ENCODE measurements at places on chromosomes 3 and 15.

DNA sequence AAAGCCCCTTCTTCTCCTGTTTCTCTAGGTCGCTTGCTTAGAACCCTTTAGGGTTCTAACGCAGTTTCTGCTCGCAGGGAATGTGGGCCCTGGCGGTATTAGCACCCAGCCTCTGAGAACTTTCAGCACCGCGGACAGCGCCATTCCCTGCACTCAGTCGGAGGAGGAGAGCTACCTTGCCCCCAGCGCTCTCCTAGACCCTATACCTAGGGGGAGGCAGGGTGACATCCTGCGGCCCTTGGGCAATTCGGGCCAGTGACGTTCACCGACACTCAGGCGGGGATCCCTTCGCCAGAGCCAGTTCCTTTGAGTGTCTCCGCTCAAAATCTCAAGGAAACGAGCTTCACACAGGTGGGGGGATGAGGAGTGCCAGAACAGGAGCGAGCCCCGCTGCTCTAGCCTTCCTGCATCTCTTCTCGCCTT lies 1.3 kb downstream of the SLC7A14 start:
- DNase-seq: peak; percentile 37

DNA sequence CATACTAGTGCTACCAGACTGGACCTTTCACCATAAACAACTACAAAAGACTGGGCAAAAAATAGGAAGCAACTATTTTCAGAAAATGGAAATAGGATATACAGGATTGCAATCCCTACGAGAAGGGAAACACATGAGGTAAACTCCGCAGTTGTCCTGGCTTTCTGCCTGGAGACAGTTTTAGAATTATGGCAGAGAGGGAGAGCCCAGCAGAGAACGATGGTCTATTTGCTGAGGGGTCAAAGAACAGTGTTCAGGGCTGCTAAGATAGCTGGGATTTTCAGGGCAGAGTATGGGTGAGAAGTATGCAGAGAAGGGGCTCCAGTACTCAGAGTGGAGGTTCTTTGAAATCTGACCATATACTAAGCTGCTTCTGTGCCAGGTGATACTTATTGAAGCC lies 163.4 kb downstream of the CHDH start:
- DNase-seq: no peak

GRCh38 chr3:113769551-113769950 lies 22.7 kb downstream of the ATP6V1A start:
- no peak for DNase-seq

DNA sequence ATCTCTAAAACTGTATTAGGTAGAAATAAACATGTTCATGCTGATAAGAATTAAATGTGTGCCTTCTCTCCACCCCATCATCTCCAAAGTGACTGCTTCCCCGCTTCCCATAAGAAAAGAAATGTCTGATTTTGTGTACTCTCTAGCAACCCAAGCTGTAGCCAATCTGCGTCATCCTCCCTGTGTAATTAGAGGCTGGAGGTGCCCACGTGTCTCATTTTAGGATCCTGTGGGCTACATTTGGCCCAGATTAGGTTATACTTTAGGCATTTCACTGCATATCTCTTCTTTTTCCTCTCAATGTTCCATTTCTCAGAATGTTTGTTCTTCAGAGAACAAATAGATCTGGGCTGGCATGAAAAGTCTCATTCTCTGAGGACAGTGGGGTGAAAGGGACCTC lies 19.3 kb upstream of the ZNF148 start:
- DNase-seq: no peak

DNA sequence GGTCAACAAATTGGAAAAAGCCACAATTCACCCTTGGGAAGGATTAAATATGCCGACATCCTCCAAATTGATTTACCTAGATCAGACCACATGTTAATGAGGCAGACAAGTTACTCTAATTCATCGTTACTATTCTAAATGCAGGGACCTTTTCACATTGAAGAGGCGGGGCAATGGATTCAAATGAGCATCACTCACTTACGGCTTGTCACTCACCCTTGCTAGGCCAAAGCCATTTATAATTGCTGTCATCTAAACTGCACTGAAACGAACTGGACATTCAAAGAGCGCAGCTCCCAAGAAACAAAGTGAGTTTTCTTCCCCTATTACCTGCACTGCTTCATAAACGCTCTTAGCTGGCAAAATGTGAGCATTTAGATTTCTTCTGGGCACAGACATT lies 313.9 kb downstream of the WDR72 start:
- DNase-seq: no peak

DNA sequence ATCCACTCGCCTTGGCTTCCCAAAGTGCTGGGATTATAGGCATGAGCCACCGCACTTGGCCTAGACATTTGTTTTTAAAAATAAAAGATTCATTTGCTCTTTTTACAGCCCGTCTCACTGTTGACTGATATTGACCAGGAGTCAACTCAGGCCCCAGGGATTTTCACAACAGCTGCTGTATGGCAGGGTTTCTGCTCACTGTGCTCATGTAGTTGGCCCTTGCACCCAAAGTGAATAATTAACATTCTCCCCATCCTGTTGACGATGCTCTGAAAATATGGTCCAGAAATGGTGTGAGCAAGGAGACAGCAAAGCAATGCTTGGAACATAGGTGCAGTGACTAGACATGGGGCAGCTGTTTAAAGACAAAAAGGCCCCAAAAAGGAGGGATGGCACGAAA lies 2.9 kb upstream of the CCR5 start:
- no peak for DNase-seq

DNA sequence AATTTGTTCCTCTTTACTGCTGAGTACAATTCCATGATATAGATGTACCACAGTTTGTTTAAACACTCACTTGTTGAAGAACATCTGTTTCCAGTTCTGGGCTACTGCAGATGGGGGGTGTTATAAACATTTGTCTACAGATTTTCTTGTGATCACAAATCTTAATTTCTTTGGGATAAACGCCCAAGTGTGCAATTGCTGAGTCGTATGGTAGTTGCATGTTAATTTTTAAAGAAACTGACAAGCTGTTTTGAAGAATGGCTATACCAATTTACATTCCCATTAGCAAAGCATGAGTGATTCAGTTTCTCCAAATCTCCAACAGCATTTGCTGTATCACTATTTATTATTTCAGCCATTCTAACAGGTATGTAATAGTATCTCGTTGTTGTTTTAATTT lies 242.0 kb upstream of the MRPL3 start:
- no peak for DNase-seq

DNA sequence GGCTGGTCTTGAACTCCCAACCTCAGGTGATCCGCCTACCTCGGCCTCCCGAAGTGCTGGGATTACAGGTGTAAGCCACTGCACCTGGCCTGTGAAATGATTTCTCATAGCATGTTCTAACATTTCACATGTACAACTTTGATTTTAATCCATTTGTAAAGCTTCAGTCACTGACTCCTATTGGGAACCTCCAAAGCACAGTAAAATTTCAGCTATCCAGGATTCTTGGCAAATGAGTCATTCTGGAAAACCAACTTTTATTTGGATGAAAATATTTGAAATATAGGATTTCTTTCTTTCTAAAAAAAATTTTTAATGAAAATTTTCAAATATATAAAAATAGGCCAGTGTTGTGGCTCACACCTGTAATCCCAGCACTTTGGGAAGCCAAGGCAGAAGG lies 2.7 kb upstream of the LMAN1L start:
- no peak for DNase-seq

DNA sequence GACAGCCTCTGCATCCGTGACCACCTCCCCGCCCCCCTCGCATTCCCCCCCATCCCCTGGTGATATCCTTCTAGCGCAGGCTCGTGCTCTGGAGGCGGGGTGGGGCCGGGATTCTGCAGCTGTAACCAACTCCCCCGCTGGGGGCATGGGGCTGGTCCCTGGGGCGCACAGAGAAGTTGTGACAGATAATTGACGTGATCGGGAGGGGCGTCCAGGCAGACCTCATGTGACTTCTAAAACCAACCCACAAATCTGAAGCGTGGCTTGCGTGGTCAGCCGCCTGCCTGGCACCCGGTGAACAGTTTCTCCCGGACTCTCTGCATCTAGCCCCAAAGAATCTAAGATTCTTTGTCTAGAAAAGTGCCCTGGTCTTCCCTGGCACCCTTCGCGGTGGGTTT lies 100.6 kb upstream of the IGF1R start:
- no peak for DNase-seq

DNA sequence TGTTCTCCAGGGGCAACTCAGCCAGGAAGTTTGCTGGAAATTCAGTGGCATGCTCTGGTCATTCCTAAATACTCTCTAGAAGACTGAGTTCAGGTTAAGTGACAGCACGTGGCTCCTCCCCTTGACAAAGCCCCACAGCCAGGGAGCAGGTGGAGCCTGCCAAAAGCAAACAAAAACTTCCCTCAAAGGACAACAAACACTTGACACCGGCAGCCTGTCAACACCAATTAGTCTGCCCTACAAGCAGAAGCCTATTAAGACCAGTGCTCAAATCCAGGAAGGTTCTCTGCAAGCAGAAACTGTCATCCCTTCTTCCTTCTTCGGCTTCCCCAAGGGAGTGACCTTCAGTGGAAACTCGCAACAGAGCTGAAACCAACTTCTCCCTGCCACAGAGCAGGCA lies 5.0 kb downstream of the MEX3B start:
- peak; percentile 92 for DNase-seq

GRCh38 chr3:122055215-122055614 lies at the start of gene CD86:
Gene CD86, plus strand, starts transcription at chr3:122055362. Its CDS starts 128 bp downstream, at chr3:122055490.
- DNase-seq: no peak

- peak; percentile 26 for DNase-seq
Observed at GRCh38 chr15:44712346-44713005, 1.2 kb downstream of the B2M start.

GRCh38 chr3:107204121-107204520 lies 173.1 kb upstream of the CCDC54 start:
- DNase-seq: no peak

DNA sequence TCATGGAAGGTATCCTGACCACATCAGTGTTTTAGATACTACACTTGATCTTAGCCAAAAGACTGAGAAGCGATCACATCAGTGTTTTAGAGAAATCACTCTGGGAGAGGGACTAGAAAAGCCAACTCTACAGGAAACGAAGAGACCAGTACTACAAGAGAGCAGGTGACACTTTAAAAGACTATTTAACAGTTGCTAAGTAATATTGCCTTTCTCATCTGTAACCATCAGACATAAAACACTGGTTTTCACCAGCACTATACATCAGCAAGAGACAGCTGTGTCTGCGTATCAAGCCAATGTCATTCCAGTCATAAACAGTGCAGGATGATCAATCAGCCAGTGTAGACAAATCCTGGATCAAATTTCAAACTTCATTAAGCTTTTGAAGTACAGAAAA lies 66.7 kb downstream of the GLB1 start:
- no peak for DNase-seq

GRCh38 chr3:149619136-149619535 lies 38.7 kb downstream of the WWTR1 start:
- DNase-seq: no peak

GRCh38 chr3:64588380-64588779 lies 99.4 kb downstream of the ADAMTS9 start:
- DNase-seq: no peak

GRCh38 chr3:81871358-81872155 lies 110.1 kb upstream of the GBE1 start:
- no peak for DNase-seq

- DNase-seq: no peak
Observed at GRCh38 chr15:39336926-39337325, 244.0 kb upstream of the THBS1 start.

DNA sequence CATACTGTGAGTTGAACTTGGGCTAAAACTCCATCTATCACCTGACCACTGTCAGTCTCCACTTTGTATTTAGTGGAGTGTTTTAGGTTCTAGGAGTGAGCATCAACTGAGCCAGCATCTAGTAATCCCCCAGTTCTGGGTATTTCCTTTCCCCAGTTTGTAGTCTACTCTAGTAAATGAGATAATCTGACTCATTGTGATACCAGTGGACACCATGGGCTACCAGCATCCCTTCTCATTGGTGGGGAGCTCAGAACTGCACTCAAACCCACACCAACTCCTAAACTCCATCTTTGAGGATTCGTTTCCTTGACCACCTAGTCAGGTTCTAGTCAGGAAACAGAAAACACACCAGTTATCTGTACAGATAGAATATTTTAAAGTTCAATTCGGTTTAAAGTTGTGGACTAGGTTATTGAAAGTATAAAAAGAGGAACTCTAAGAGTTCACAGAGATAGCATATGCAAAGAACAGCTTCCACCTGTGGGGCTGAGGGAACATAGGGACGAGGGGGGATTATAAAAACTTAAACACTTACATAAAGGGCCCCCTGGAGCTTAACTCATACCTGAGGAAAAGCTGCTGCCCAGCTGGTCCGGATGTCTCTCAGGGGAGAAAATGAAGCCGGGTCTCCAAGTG lies 36.0 kb downstream of the LEO1 start:
- DNase-seq: no peak

- no peak for DNase-seq
Observed at GRCh38 chr3:49006408-49007067, 653 bp upstream of the WDR6 start.

- no peak for DNase-seq
Observed at GRCh38 chr3:141401095-141401494, 32.8 kb downstream of the ZBTB38 start.

- DNase-seq: no peak
Observed at GRCh38 chr3:1103525-1103924, 10.7 kb downstream of the CNTN6 start.

DNA sequence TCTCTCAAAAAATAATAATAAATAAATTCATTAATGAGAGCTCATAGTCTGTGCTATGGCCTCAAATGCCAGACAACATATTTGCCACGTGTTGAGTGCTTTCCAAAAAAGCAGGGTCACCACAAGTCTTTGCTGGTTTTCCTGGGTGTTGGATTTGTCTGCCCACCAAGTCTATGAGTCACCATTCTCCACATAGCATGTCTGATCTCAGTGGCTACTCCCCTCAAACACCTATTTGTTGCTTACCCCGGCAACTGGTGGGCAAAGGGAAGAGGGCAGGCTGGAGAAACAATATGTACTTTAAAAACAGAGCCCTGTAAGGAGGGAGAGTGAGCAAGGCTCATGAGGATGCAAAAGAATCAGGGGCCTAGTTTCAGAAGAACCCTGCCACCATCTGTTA lies 120.0 kb upstream of the ARRDC4 start:
- no peak for DNase-seq

GRCh38 chr3:63370094-63370493 lies 92.0 kb downstream of the SYNPR start:
- DNase-seq: no peak

DNA sequence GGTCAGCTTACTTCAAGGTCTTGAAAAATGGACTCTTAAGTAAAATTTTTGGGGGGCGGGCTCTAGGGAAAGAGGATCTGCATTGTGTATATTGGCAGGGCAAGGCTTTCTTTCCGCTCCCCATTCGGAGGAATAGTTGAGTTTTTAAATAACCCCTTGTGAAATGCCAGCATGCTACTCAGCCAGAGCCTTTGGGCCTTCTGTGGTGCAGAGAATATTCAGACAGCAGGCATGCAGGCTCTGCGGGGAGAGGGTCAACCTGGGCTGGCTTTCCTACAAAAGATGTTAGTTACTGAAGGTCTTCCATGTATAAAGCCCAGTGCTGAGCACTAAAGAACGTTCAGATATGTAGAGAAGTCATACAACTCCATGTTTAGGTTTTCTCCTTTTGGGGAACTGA lies 40.6 kb downstream of the ADAMTSL3 start:
- no peak for DNase-seq

GRCh38 chr15:84653584-84653909 lies 536 bp downstream of the WDR73 start:
- no peak for DNase-seq

GRCh38 chr3:79314962-79315361 lies 452.8 kb downstream of the ROBO1 start:
- no peak for DNase-seq

GRCh38 chr3:129966876-129967275 lies 7.6 kb upstream of the TRH start:
- DNase-seq: no peak
